ENCODE measurements at places on chromosomes 1 and 21.

DNA sequence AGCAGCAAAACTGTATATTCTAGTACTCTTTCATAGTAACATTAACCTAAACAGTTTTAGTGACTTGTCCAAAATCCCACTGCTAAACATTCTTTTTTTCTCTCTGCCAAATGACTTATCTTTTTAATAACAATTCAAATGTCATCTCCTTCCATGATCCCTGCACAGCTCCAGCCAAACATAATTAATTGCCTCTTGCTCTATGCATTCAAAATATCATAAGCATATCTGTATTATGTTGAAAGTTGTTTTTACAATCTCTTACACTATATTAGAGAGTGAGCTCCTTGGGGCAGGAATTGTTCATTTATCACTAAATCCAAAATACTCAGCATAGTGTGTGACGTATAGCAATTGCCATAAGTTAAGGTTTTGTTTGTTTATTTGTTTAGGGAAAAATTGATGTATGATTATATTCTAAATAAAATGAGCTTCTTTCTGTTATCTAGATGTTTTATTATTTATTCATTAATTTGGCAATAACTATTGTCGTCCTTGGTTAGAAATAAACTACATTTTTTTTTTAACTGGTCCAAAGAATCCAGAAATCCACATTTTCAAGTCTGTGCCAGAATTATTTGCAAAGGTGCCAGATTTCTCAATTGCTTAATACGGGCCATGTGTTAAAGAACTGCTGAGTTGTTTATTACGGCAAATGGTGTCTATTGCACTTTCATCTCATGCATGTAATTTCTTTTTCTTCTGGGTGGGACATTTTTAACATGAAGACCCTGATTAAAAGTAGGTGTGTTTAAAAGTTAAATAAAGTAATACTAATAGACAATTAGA is 577.2 kb upstream of the ZRANB2 start:
- no peak for DNase-seq

DNA sequence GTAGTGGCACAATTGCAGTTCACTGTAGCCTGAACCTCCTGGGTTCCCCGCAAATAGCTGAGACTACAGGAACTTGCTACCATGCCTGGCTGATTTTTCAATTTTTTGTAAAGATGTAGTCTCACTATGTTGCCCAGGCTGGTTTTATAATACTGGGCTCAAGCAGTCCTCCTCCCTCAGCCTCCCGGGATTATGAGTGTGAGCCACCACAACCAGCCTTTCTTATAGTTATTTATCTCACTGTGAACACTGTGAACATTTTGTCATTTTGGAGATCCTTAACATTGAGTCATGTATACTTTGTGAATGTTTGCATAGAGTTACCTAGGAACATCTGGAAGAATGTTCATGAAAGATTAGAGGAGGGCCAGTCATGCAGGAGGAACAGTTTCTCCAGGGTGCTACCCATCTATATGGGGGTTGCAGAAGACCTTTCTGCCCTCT is 127.1 kb upstream of the CACYBP start:
- DNase-seq: no peak

GRCh38 chr21:38931291-38931690 is 125.6 kb downstream of the ETS2 start:
- DNase-seq: no peak

GRCh38 chr1:3940754-3941345 is 40.8 kb upstream of the C1orf174 start:
- DNase-seq: no peak

DNA sequence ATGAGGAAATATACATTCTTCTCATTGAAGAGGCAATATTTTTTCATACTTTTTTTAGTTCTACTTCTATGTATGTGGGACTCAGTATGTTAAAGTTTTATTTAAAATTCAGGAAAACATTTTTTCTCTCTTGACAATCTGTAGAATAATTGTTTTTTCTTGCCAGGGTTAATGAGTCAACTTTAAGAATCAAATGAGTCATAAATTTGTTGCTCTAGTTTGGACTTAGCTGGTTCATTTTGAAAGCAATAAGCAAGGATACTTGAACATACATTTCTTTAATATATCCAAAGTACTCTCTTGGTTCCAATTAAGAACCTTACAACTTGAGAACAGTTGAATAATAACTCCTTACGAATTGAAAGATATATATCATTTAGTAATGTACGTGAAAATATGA is 1145.3 kb upstream of the B3GALT2 start:
- no peak for DNase-seq

GRCh38 chr1:230907472-230908205 is 39.3 kb upstream of the C1orf198 start:
- DNase-seq: no peak

DNA sequence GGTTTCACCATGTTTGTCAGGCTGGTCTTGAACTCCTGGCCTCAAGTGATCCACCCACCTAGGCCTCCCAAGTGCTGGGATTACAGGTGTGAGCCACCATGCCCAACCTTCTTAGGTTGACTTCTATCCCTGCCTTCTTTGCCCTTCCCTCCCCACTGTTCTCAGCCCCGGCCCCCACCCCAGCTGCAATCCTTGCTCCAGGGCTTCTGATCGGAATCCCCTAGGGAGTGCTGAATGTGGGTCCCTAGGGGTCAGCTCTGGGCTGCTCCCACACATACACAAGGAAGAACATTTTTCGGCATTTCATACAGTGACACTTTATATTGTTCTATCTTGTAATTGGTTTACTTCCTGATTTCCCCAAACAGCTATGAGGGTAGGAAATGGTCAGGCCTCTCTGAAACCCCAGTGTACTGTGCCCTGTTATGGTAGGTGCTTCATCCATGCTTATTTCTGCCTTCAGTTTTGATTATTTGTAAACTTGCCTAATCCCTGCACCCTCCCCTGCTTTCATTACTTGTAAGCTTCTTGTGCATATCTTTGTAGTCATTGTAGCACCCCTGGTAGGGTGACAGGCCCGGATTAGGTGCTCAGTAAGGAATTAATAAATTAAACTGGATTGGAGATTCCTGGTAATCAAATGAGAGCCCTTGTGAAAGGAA is 5.8 kb upstream of the SRP9 start:
- no peak for DNase-seq

DNA sequence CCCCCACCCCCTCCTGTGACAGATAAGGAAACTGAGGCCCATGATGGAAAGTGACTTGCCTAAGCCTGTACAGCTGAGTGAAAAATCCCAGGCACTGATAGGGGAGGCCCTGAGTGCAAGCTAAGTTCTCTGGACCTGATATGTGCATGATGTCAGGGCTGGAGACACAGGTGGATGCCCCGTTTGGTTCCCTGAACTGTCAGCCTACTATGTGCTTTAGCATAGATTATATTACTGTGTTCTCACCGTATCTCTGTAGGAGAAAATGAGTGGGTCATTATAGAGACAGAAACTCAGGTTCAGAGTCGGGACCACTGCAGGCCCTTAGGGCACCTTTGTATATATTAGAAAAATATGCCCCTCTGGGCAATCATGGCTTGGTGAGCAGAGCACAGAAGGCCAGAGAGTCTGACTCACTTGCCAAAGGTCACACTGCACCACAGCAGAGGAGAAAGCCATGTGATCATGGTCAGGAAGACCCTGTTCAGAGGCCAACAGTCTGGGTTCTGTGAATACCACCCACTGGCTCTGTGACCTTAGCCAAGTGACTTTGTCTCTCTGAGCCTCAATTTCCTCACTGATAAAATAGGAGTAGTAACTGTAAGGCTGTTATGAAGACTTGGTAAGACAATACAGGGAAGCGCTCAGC is 145.8 kb upstream of the WNT4 start:
- peak; percentile 33 for DNase-seq

DNA sequence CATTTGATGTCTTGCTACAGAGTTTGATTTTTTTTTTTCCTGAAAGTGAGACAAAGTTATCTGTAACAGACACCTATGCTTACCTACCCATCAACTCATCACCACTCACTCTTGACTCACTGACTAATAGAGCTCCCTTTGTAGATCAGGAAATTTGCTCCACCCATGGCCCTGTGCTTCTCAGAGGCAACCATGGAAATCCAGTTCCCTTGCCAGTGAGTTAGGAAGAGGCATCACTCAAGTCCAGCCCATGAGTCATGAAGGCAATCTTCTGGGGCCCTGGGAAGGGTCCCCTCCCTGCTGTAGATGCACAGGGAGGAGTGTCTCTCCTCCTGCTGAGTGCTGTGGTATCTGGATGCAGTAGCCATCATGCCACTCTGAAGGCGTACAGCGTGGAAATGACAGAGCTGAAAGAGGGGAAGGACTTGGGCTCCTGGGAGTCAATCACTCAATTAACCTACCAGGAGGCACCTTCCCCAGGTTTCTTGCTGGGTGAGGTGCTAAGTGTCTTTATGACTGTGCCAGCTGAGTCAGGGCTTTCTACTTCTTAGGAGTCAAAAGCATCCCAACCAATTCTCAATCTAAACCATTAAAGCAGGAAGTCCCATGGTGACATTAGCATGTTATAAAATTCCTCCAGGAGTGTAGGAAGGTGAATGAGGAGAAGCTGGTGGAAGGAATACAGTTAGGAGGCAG is 56.1 kb downstream of the DNTTIP2 start:
- no peak for DNase-seq

GRCh38 chr1:243713470-243714186 is 136.4 kb downstream of the AKT3 start:
- DNase-seq: no peak

DNA sequence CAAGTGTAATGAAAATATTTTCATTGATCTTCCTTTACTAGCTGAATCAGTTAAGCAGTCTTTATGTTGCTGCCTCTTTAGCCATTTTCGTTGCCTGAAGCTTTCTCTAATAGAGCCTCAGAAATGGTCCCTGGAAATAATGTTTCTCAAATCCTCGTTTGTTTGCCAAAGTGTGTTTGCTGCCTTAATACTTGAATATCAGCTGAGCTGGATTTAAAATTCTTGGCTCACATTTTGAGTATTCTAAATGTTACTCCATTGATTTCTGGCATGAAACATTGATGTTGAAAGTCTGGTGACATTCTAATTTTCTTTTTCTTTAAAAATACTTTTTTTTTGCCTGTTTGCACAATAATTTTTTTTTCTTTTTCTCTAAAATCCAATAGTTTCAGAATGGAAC is 84.6 kb upstream of the SERBP1 start:
- DNase-seq: no peak

DNA sequence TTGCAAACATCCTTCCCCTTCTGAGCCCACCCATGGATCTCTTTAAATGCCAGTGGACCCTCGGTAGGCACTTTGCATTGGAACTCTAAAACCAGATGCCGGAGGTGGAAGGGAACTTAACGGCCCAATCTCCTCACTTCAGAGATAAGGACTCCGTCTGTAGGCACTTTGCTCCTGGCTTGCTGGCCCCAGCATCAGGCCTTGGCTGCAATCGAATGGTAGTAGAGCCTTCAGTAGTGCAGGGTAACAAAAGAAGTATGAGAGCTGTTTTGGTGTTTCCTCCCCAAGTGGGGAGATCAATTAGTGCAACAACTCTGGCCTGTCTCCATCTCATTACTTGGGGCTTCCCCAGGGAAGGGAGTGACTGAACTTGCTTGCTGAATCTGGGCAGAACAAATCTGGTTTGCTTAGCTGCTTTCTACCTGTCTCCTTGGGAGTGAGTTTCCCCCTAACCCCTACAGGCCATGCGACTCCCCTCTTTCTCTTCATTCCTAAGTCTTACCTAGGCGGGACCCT is 70.8 kb downstream of the TENT5C start:
- no peak for DNase-seq

- no peak for DNase-seq
Observed at GRCh38 chr1:93102142-93102541, 23.1 kb downstream of the MTF2 start.

DNA sequence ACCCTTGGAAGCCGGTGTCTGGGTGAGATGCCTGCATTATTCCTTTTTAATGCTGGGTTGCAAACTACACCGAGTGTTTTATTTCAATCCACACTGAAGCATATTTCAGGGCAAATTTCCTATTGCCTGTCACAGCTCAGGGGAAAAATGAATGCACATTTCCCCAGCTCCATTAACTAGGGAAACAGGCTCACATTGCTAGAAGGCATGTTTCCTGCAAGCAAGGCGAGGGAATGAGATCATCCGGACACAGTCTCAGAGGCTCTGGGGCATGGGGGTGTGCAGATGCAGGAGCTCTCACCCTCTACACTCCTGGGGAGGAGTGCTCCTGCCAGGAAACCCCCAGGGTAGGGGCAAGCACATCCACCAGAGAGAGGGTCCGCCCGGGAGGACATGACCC is 24.6 kb downstream of the SYT2 start:
- no peak for DNase-seq

- no peak for DNase-seq
Observed at GRCh38 chr1:113396102-113396501, 5.8 kb downstream of the MAGI3 start.

GRCh38 chr1:41578712-41579335 is 94.3 kb upstream of the EDN2 start:
- DNase-seq: no peak

DNA sequence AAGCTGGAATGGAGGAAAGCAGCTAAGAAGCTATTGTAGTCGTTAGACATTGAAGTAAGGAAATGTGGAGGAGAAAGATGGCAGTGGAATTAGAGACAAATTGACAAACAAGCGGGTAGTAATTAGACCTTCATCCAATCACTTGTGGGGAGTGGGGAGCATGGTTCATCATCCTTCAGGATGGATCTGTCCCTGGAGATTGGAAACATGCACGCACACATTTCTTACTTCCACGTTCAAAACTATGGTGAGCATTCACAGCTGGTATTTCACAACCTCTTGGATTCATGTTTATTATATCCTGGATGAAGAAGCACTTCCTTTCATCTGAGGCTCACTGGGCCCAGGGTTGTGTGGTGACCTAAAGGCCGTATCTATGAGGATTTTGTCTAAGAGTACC is 188.1 kb downstream of the ST6GALNAC3 start:
- no peak for DNase-seq

DNA sequence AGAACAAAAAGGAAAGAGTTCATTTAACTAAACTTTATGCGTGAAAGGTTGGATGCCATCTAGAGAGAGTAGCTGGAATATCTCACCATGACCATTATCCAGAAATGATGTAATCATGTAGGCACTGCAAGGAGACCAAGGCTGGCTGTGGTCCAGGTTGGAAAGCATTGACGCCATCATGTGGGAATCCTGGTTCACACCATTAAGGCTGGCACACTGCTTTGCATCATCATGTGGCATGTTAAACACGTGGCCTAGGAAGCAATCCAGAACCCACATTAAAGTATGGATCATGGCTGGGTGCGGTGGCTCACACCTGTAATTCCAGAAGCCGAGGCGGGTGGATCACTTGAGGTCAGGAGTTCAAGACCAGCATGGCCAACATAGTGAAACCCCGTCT is 4.3 kb downstream of the ADAMTS1 start:
- DNase-seq: no peak

GRCh38 chr1:230368871-230369270 is 57.3 kb downstream of the PGBD5 start:
- DNase-seq: no peak

DNA sequence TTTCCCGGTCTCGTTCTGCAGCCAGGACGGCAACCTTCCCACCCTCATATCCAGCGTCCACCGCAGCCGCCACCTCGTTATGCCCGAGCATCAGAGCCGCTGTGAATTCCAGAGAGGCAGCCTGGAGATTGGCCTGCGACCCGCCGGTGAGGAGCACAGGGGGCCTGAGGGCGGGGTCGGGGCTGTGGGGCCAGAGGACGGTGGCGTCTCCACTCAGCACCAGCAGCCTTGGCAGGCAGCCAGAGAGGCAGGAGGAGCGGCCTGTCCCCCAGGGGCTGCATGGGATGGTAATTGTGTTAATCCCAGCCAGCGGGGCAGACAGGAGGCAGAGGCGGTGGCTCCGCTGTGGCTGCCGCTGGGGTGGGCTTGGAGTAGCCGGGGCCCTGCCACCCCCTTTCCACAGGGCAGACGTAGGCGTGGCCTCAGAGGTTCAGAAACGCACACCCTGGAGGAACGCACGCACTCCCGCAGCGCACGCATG is 12.1 kb downstream of the SAMD11 start:
- DNase-seq: no peak

- DNase-seq: no peak
Observed at GRCh38 chr1:16324456-16324890, 27.8 kb downstream of the FBXO42 start.

All from mesenteric fat pad (tissue), 1 donor.